ENCODE measurements at places on chromosomes 3 and 15. TPM values are rescaled to one million over a fixed set of nuclear protein-coding genes. Genes with fewer than 3 reads are reported as not detected.

HES1 gene
- 2.5 TPM for total RNA-seq

DNA sequence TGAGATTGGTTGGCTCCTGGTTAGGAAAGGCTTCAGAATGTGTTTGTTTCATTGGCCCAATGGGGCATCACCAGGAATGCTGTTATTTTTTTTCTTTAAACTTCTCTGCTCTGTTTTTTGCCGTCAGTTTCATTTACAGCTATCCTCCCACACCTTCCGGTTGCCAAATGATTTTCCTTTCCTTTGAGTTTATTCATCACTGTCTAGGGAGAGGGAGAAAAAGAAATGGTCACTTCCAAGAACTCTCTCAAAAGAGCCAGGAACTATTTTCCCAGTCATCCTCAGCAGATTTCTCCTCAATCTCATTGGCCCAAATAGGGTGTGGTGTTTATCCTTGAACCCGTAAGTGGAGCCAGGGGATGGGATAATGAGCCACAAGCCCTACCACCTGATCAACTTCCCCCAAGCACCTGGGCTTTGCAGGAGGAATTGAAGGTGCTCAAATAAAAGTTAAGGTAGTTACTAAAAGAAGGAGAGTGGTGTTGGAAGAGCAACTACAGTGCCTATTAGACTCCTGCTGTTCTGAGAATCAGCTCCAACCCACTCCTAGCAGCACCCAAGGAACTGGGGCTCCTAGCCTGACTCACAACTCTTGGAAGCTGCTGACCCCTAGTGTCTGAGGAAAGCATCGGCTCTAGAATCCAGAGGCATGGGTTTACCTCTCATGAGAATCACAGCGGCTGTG, 183.8 kb upstream of the IL12A start:
- DNase-seq = peak; percentile 14

DNA sequence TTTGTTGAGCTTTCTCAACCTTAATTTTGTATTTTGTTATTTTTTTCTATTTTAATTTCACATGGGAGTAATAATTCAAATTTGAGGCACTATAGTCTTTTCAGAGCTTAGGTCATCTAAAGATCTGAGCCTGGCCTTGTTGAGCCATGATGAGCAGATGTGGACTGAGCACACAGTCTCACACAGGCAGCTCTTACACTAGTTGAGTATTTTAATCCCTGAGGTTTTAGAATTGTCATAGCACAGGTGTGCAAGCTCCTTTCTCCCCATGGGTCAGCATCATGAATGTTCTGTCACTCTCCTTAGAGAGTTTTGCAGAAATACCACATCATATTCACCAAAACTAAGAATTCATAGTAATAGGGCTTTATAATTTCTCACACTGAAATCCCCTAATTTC, 4.9 kb downstream of the ZBTB38 start:
- DNase-seq = no peak

GRCh38 chr3:102745881-102746280, 311.1 kb downstream of the ZPLD1 start:
- DNase-seq = no peak

MINAR1 gene
- 0.93 TPM for total RNA-seq

GRCh38 chr15:77032647-77033416, 37.9 kb downstream of the PSTPIP1 start:
- no peak for DNase-seq

DNA sequence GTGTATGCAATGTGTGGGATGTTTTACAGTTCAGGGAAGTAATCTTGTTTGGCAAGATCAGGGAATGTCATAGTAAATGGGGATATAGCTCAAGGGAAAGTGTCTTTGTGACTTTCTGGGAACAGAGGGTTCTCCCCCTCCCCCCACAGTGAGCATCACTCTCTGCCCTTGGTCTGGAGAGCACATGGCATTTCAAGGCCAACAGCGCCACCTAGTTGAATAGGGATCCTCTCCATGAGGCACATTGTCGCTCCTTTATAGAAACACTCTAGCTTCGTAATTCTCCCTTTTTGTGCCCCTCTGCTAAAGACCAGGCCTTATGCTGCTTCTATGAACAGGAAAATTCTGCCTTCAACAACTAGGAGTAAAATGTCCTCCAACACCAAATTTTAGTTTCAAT, 37.1 kb upstream of the ARNT2 start:
- no peak for DNase-seq

- no peak for DNase-seq
Measured at GRCh38 chr3:30752970-30753369, 141.5 kb downstream of the GADL1 start.

DNA sequence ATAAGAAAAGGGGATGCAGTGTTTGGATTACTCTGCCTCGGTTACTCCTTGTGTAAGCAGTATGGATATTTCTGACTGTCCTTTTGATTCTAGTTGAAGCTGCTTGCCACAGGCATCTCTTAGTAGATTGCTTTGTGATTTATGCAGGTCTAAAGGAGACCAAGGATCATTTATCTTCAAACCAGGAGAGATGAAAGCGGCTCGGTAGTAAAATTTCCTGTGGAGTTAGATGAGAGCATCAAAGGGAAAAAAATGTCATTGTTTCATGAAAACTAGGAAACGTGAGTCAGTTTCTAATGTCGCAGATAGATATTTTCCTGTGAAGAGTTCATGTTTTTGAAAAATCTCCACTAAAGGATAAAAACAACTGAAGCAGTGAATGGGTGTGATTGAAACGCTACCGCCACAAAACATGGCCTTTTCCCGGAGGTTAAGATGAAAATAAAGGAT, 254.0 kb upstream of the TBL1XR1 start:
- no peak for DNase-seq

MRPL46 gene
- 49.1 TPM for total RNA-seq

GRCh38 chr15:84643838-84644237, 10.2 kb downstream of the WDR73 start:
- no peak for DNase-seq
